Hair follicular keratinocyte (primary cell): ENCODE measurements at places on chromosomes 4 and X. TPM values are rescaled to one million over a fixed set of nuclear protein-coding genes. Genes with fewer than 3 reads are reported as not detected.

GDPD2 gene
- 0.34 TPM in 1 of 2 replicates, not detected in the other for total RNA-seq

FAT4 gene
- total RNA-seq = 0.65 and 1.2 TPM in 2 replicates

GPRASP2 gene
- 4.5 and 6.0 TPM in 2 replicates for total RNA-seq

USP26 gene
- not detected in 2 replicates for total RNA-seq

EFHC2 gene
- 0.46 and 0.55 TPM in 2 replicates for total RNA-seq

ADGRG2 gene
- total RNA-seq = under 0.01 TPM in 1 of 2 replicates, not detected in the other

TMEM175 gene
- total RNA-seq = 13.2 and 21.5 TPM in 2 replicates

ARSD gene
- 5.2 and 11.9 TPM in 2 replicates for total RNA-seq

SH3BGRL gene
- 40.6 and 65.4 TPM in 2 replicates for total RNA-seq

CAPN6 gene
- 0.68 TPM in 1 of 2 replicates, not detected in the other for total RNA-seq

PTPN13 gene
- 40.0 and 48.6 TPM in 2 replicates for total RNA-seq

FOXR2 gene
- not detected in 2 replicates for total RNA-seq

CCNA2 gene
- total RNA-seq = 24.7 and 94.8 TPM in 2 replicates

SSX2 gene
- total RNA-seq = not detected in 2 replicates

EDA2R gene
- 2.0 and 3.2 TPM in 2 replicates for total RNA-seq

ZNF157 gene
- 0.19 TPM in 1 of 2 replicates, not detected in the other for total RNA-seq

DCAF12L2 gene
- not detected in 2 replicates for total RNA-seq

CUL4B gene
- 16.4 and 22.9 TPM in 2 replicates for total RNA-seq

CNGA1 gene
- total RNA-seq = 0.08 and 0.19 TPM in 2 replicates

GPR143 gene
- 0.08 TPM in 1 of 2 replicates, not detected in the other for total RNA-seq

PGAM4 gene
- not detected in 2 replicates for total RNA-seq
